NCI-H1417 treated with DMSO at 0.1 percent for 48 hours (cell line): ENCODE measurements at places on chromosomes 16 and 17.

DNA sequence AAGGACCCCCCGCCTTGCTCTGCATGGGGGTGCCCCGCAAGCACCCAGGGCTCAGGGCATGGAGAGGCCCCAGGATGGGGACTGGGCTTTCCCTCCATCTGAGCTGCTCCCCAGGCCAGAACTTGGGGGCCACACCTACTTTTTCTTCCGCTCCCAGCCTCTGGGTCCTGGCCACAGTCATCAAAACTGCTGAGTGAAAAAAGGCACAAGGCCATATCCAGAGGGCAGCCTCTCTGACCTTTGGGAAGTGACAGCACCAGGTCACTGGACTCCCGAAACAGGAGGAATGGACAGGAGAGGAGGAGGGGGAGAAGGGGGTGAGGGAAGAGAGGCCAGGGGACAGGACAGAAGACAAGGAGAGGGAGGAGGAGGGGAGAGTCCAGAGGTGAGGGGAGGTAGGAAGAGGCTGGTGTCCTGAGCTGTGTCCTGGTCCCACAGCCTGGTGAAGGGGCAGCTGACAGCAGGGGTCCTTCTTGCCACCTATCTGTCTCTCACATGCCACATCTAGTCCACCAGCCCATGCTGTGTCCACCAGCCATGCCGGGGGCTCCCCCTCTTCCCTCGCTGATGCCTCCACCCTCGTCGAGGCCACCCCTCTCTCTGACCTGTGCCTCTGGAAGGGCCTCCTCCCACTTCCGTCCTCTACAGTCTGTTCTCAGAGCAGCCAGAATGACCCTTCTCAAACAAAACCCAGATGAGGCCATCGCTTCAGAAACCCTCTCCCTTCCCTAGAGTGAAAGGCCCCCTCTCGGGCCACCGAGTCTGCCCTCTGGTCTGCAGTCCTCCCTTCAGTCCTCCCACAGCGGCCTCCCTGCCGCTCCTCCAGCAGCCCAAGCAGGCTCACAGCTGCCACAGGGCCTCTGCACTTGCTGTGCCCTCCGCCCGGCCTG lies 73.9 kb upstream of the TOB1 start:
- no peak for DNase-seq

GRCh38 chr17:79575229-79575628 lies 35.6 kb downstream of the RBFOX3 start:
- no peak for DNase-seq

DNA sequence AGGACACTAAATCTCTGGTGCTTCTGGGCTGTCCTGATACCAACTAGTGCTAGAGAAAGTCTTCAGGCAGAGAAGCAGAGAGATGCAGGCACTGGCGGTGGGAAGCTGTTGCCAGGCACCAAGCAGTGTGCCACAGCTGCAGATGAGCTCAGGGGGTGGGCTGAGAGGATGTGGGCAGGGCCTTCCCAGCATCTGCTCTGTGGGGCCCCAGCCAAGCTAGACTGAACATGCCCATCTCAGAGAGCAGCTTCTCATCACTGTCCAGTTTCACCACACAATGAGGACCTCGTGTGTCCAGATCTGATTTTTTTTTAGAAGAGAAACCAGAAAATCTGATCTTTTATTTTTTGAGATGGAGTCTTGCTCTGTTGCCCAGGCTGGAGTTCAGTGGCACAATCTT lies 17.1 kb downstream of the PSKH1 start:
- no peak for DNase-seq

DNA sequence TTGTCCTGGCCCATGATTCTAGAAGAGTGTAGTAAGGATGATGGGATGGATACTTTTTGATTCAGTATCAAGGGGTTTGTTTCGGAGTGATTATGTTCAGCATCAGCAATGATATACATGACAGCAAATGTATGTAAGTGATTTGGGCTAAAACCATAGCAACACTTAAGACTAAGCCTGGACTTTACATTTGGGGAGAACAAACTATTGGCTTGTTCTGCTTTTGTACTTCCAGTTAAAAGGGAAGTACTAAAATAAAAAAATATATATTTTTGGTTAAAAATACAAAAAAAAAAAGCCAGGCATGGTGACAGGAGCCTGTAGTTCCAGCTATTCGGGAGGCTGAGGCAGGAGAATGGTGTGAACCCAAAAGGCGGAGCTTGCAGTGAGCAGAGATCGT lies 20.5 kb upstream of the DHX8 start:
- no peak for DNase-seq
